HCT116 (cell line): ENCODE measurements at places on chromosomes 3 and 15. TPM values are rescaled to one million over a fixed set of nuclear protein-coding genes. Genes with fewer than 3 reads are reported as not detected.

DNA sequence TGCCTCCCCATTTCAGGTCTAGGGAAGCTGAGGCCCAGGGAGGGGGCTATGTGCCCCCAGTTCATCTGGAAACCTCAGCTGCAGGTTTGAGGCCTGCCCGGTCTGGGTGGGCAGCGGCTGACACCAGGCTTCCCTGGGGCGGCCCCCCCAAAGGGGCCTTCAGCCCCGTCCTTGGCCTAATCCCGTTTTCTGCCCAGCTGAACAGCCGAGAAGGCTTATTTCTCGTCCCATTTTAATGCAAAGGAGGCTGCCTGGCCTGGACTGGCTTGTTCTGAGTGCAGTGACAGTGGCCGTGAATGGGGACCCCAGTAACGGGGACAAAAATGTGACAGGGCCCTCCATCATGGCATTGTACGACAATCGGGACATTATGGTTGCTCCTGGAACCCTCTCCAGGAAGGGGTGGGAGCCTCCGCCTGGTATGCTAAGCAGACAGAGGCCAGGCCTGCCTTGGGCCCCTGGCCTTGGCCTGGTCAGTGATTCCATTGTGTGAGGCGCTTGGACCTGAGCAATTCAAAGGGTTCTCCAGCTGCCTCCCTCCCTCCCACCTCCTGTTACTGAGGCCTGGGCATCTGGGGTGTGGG is 93.9 kb downstream of the WNT7A start:
- DNase-seq = no peak

GRCh38 chr3:10581251-10581650 is 75.9 kb upstream of the ATP2B2 start:
- no peak for DNase-seq

DNA sequence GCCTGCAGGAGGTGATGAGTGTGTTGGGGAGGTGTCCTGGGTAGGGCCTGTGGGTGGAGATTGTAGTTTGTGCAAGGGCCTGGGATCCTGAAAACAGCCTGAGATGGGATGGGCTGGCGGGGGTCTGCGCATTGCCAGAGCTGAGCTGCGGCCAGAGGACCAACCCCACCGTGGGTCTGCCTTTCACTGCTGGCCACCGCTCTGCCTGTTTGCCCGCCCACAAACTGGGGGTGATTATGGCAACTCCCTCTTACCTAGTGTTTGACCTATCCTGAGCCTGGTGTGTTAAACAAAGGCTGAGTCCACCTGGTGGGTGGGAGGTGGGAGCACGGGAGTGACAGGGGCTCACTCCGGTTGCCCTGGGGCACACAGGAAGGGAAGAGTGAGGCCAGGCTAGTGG is 9.8 kb downstream of the ABTB1 start:
- no peak for DNase-seq

DNA sequence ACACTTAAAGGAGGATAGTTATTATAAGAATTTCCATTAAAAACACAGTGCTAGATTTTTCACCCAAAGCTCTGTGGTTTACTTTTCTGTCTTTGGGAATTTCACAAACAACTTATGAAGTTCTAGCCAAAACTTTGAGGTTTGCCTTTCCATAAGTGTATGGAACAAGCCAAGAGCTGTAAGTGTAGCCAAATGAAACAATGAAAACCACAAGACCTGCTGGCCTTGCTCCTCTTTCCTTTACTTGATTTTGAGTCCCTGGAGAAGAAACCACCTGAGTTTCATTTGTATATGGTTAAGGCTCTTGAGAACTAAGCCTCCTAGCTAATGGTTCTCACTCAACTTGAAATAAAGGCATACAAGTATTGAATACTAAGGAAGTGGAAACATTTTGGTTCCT is 365.3 kb upstream of the EPHA3 start:
- DNase-seq = no peak

DNA sequence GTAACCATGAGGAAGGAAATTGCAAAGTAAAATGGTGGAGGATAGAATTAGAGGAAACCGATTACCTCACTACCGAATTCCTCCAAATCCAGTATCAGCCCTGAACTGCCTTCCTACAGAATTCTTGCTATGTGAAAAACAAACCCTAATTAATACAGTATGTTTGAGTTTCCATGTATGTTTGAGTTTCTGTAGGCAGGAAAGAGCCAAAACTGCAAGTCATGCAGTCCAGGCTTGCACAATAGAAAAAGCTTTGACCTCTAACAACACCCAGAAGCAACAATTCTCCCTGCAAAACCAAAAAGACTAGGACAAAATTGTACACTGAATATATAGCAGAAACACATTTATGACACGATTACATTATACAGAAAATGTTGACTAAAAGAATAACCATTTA is 614.8 kb downstream of the DIPK2A start:
- DNase-seq = no peak

DNA sequence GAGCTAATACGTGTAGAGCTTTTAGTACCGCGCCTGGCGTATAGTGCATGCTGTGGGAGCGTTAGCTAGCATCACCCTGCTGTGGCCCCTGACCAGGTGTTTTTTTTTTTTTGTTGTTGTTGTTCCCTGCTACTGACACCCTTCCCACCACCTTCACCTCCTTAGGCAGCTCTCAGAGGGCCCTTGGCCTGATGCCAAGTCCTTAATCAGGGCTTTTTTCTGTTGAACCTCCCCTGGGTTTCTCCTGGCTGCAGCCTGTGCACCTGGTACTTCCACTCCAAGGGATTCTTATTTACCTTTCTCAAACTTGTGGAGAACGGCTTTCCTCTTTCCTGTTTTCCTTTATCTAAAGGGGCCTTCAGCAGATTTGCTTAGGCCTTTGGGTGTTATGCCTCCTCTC is 53.3 kb downstream of the SLC7A14 start:
- no peak for DNase-seq

DNA sequence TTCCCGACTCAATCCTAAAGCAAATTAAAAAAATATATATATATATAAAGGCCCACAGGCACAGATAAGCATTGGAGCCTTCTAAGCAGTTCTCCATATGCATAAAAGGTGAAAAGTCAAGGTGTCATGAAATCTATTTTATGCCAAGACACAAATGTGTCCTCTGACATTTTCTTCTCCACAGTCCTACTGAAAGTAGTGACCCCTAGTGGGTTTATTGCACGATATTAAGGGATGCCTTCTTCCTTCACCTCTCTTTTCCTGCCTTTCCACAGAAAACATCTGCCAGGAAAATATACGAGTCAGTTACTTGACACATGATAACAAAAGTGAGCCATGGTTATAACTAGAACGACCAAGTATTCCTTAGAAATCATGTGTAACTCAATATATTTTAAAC is 303.2 kb downstream of the TIGIT start:
- peak; percentile 10 for DNase-seq

DNA sequence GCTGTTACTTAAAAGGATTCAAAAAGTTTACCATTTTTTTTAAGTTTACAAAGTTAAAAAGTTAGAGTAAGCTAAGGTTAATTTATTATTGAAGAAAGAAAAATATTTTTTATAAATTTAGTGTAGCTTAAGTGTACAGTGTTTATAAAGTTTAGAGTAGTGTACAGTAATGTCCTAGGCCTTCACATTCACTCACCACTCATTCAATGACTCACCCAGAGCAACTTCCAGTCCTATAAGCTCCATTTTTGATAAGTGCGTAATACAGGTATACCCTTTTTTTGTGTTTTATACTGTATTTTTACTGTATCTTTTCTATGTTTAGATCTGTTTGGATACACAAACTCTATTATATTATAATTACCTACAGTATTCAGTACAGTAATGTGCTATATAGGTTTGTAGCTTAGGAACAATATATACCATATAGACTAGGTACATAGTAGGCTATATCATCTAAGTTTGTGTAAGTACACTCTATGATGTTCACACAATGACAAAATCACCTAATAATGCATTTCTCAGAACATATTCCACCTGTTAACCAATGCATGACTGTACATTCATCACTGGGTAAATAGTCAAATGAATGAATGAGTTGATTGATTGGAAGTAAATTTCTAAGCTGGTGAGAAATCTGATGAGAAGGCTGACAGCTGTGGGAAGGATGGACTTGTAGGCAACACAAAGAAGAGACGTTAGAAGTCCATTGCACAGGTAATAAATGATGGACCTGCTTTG is 95.2 kb upstream of the CDIN1 start:
- DNase-seq = no peak

DNA sequence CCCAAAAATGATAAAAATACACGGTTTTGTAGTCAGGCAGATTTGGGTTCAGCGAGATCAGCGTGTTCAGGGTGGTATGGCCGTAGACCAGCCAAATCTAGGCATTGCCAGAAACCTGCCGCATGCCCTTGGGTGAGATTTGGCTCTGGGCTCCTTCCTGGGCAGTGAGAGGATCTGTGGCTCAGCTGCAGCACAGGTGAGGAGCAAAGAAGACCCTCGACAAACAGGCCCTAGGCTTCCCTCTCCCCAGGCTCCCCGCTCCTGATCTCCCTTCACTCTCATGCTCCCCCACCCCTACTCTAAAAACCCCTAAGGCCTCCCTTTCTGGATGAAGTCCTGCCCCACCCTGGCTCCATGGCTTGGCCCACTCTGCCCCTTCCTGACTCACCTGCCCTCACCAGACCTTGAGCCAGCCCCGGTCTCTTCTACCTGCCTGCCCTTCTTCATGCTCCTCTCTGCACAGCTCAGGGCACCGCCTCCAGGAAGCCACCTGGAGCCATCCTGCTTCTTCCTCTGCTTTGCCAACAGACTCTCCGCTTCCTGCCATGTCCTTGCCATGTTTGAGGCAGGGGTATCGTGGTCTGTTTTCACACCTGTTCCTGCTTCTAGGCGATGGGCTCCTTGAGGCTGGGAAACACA is 88.1 kb downstream of the CORO2B start:
- DNase-seq = no peak

- no peak for DNase-seq
Measured at GRCh38 chr15:98433346-98433745, 215.0 kb upstream of the IGF1R start.

DNA sequence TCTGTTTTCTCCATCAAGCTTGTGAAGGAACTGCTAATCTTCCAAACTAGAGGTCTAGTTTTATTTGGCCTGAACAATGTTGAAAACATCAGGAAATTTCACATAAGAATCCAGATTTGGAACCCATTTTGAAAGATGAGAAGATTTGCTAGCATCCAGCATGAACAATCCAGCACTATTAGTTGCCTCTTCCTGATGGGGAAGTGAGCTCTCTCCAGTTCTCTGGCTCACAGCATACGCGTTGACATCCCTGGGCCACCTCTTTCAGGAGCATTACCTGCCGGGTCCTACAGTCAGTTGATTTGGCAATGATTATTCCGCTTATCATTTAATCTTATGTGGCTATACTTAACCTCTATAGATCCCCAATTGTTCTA is 10.9 kb downstream of the GPR87 start:
- no peak for DNase-seq

DNA sequence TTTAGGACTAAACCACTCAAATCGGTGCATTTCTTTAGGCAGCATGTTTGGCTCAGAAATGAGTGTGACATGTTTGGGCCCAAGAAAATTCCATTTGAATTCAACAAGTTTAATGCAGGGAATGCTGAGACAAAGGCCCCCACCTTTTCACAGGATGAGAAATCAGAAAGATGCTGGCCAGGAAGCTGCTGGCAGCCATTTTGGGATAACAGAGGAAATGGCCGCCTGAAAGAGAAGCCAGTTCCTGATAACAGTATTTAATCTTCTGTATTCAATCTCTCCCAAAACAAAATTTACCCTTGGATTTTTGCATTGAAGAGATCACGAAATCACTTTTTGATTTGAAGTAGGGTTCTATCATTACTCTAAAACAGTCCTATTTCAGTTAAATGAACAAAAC is 350.9 kb downstream of the SLC9A9 start:
- no peak for DNase-seq

DNA sequence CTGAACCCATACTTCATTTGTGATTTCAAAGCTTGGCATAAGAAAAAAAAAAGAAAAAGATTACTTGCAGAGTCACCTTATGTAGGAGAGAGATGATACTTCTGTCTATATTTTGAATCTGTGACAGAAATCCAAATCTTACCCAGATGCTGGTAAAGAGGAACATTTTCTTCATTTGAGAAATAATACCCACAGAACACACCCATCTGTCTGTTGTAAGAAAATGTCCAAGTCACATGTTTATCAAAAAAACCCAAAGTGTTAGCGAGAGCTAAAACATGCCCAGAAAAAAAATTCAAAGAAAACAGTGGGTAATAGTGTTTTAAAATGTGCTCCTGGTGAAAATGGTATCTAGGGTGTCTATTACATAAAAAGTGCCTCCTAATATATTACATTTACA is 18.0 kb upstream of the RAP2B start:
- no peak for DNase-seq

DNA sequence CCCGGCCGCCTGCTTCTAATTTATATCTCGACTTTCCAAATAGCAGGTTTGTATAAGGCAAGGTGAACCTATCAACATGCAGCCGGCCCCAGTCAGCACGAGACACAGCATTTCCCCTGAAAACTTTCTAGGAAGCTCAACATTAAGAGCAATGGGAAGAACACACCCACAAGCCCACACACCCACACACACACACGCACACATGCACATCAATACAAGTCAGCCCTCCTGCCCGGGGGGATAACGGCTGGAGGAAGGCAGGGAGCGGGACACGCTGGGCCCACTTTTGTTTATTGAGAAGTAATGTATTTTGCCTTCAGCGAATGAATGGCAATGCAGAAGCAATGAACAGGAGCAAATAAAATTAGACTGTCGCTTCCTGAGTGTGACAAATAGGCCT is 83.5 kb downstream of the PCSK6 start:
- DNase-seq = no peak

DNA sequence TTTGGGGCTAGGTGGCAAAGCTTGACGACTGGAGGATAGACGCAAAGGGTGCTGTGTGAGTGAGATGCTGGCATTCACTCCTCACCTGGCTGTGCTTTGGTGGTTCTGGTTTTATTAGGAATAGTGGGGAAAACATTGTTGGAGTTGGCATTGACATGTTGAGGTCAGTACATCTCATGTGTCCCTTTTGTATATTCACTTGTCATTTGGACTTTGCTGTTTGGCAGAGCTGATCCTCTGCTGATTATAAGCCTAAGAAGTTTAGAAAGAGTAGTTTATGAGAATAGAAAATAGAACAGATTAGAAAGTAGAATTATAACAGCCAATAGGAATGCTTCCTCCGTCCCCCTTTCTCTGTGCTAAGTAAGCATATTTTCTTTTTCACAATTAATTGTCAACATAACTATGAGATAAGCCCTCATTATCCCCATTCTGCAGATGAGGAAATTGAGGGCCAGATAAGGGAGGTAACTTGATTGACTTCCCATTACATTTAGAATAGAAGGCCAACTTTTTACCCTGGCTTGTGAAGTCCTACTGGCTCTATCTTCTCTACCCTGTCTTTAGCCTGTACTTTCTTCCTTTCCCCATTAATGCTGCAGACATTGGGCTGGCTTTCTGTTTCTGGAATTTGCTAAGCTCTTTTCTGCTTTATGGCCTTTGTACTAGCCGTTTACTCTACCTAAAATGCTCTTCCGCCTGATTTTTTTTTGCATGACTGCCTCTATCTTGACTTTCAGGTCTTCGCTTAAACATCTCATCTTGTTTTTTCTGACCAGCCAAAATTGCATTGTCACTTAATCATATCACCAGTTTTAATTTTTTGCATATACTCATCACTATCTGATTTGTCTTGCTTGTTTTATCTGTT is 12.8 kb downstream of the ITPR1 start:
- no peak for DNase-seq

The COMMD4 gene
- 141 TPM for total RNA-seq

The WDR93 gene
- total RNA-seq = 0.42 TPM

The CP gene
- 0.52 TPM for total RNA-seq

The CELSR3 gene
- total RNA-seq = 7.8 TPM

The ARHGEF26 gene
- 7.2 TPM for total RNA-seq

The SLC7A14 gene
- total RNA-seq = not detected

The GOLGA8M gene
- 0.44 TPM for total RNA-seq
